Natural killer cell (primary cell): ENCODE measurements at places on chromosomes 2 and 18. TPM values are rescaled to one million over a fixed set of nuclear protein-coding genes. Genes with fewer than 3 reads are reported as not detected.

The LTBP1 gene
- 1.7 TPM for total RNA-seq

The SPATA3 gene
- not detected for total RNA-seq

DNA sequence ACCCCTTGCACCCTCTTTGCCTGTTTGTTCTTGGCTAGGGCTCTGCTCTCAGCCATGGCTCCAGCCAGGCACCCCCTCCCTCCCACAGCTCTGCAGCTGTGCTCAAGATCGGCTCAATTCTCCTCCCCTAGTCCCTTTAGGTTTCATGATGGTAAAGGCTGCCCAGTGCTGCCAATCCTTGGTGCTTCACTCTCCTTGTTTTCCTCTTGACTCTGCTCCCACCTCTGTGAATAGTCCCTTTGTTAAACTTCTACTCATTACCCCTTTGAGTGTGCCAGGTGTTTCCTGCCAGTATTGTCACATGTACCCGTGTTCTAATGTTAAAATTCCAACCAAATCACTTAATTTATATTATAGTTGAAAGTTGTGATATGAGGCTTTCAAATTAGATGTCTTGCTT, 101.0 kb upstream of the CERS6 start:
- no peak for DNase-seq

- no peak for DNase-seq
These were observed 9.8 kb upstream of the MALT1 start for GRCh38 chr18:58661423-58661822.

- DNase-seq = no peak
These were observed 246.0 kb downstream of the CTNNA2 start for GRCh38 chr2:79758749-79759282.
